ENCODE measurements at places on chromosomes 4 and X. TPM values are rescaled to one million over a fixed set of nuclear protein-coding genes. Genes with fewer than 3 reads are reported as not detected.

DNA sequence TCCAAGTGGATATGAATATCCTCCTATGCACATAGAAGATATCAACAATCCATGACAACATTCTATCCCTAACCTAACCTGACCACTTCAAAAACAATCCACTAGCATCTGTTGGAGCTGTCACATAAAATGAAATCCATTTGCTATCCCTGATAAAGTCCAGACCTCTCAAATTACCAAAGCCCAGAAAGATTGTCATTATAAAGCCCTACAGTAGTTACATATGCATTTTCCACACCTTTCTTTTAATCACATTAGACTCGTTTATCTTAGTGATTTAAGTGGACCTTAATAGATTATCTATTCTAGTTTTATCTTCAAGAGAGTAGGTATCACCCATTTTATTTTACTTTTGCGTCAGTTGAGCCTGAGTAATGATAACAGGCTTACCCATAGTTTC is 30.6 kb downstream of the LDB2 start:
- H3K27me3 ChIP-seq = no peaks in the 10 kb centered on the region
- DNase-seq = no peak
- H3K27ac ChIP-seq = no peak overlapping the region
- H3K4me3 ChIP-seq = no peak overlapping the region
- no peaks in the 10 kb centered on the region for H3K36me3 ChIP-seq

- no peak overlapping the region for H3K27ac ChIP-seq
- H3K4me3 ChIP-seq = no peak overlapping the region
- DNase-seq = no peak
- peaks cover 7% of the 10 kb centered on the region for H3K4me1 ChIP-seq
- no peaks in the 10 kb centered on the region for H3K27me3 ChIP-seq
These were observed 92.9 kb downstream of the ANK2 start for GRCh38 chr4:113142351-113142750.

- H3K36me3 ChIP-seq = no peaks in the 10 kb centered on the region
- no peak for DNase-seq
- H3K27me3 ChIP-seq = no peaks in the 10 kb centered on the region
- no peak overlapping the region for H3K4me3 ChIP-seq
- no peak overlapping the region for H3K27ac ChIP-seq
- no peaks in the 10 kb centered on the region for H3K4me1 ChIP-seq
These were observed 334.9 kb upstream of the GATB start for GRCh38 chr4:152095701-152096070.

DNA sequence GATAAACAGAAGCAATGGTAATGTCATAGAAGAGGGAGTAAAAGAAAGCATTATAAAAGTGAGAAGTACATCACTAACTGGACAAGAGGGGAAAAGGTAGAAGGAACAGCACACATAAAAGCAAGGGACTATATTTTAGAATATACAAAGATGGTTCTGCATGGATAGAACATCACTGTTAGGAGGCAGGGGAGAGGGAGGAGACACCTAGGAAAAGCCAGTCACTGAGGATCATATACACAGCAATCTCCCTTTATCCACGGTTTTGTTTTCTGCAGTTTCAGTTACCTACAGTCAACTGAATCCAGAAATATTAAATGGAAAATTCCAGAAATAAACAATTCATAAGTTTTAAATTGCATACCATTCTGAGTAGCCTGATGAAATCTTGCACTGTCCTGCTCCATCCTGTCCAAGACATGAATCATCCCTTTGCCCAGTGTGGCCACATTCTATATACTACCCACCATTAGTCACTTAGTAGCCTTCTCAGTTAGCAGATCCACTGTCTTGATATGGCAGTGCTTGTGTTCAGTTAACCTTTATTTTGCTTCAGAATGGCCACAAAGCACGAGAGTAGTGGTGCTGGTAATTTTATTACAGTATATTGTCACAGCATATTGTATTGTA is 74.2 kb downstream of the PPA2 start:
- no peak overlapping the region for H3K4me3 ChIP-seq
- no peaks in the 10 kb centered on the region for H3K4me1 ChIP-seq
- no peaks in the 10 kb centered on the region for H3K36me3 ChIP-seq
- no peak overlapping the region for H3K27ac ChIP-seq

GRCh38 chr4:171157462-171158082 is 655.6 kb upstream of the GALNTL6 start:
- no peak overlapping the region for H3K4me3 ChIP-seq
- no peaks in the 10 kb centered on the region for H3K27me3 ChIP-seq
- no peak for DNase-seq
- no peaks in the 10 kb centered on the region for H3K4me1 ChIP-seq
- H3K36me3 ChIP-seq = no peaks in the 10 kb centered on the region

- H3K27me3 ChIP-seq = no peaks in the 10 kb centered on the region
- H3K4me1 ChIP-seq = no peaks in the 10 kb centered on the region
- H3K36me3 ChIP-seq = no peaks in the 10 kb centered on the region
- H3K27ac ChIP-seq = no peak within 1 kb of the TSS
These were observed at the start of gene MAGEB1 for GRCh38 chrX:30246769-30247489. Gene MAGEB1, plus strand, starts transcription at chrX:30247146. Its CDS starts 3,348 bp downstream, at chrX:30250494.

- no peak overlapping the region for H3K27ac ChIP-seq
- no peaks in the 10 kb centered on the region for H3K27me3 ChIP-seq
- no peak for DNase-seq
- no peak overlapping the region for H3K4me3 ChIP-seq
These were observed 368.6 kb upstream of the CXorf51A start for GRCh38 chrX:147183161-147183560.

DNA sequence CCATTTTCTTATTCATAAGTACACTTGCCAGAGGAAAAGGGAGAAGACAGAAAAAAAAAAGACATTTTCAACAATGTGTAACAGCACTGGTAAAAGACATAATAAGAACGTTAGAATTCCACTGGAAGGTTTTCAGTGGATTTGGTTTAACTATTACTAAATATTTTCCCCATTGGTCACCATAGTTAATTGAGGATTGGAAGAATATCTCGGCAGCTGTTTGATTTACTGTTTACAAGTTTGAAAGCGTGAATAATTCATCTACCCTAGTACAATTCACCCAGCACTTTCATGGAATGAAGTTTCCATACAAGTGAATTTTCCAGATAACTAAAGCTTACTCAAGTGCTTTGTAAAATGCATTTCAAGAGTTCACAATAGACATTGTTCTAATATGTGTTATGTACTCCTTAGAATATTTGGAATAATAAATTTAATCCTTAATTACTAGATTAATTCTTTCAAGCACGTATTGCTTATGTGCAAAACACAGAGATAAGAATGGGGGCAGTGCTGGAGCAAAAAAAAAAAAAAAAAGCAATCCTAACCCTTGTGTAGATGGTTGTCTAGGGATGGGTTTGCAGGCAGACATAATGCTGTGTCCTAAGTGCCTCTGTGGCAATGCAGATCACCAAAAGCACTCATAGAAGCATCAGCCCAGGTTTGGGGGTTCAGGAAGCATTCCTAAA is 57.1 kb downstream of the ENPEP start:
- no peaks in the 10 kb centered on the region for H3K4me1 ChIP-seq
- H3K27ac ChIP-seq = no peak overlapping the region
- no peak overlapping the region for H3K4me3 ChIP-seq
- no peaks in the 10 kb centered on the region for H3K27me3 ChIP-seq

DNA sequence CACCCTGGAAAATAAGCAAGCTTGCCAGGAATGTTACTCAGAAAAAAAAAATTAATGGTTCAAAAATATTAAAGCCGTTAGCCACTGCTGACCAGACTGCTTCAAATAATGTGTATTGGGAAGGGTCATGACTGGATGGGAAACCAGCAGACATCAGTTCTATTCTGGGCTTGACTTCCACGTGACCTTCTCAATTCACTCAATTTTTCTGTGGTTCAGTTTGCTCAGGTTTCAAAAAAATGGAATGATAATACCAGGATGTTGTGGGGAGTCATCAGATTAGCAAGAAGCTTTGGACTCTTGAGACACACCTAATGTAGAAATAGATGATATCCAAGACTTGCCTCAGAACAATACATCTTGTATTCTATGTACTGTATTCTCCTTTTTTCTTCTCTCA is 541.9 kb upstream of the BOD1L1 start:
- H3K4me3 ChIP-seq = no peak overlapping the region
- H3K27ac ChIP-seq = no peak overlapping the region
- no peaks in the 10 kb centered on the region for H3K36me3 ChIP-seq
- DNase-seq = no peak
- no peaks in the 10 kb centered on the region for H3K4me1 ChIP-seq
- H3K27me3 ChIP-seq = no peaks in the 10 kb centered on the region

GRCh38 chrX:71492231-71493065 is 40.5 kb upstream of the OGT start:
- no peaks in the 10 kb centered on the region for H3K36me3 ChIP-seq
- peak overlapping the region; percentile 42 for H3K4me3 ChIP-seq
- H3K27ac ChIP-seq = no peak overlapping the region
- peak; percentile 43 for DNase-seq
- no peaks in the 10 kb centered on the region for H3K27me3 ChIP-seq

GRCh38 chr4:15197005-15197404 is 194.7 kb downstream of the CPEB2 start:
- no peak overlapping the region for H3K4me3 ChIP-seq
- no peaks in the 10 kb centered on the region for H3K27me3 ChIP-seq
- H3K4me1 ChIP-seq = peaks cover 2% of the 10 kb centered on the region
- no peak for DNase-seq

DNA sequence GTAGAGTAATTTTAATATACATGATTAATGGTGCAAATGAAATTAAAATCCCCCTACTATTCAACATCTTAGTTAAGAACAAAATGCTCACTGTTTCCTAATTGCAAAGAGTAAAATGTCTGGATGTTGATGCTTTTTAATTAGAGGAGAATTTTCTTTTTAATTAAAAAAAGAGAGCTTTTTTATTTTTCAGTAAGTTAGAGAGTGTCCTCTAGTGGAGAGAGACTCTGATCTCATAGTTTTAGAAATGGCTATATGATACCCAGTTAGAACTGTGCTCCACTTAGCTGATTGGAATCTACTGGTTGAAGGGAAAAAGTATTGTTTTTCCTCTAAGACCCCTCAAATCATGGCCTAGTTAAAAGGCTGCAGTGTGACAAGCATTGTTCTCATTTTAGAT is 312.0 kb upstream of the MAGEB2 start:
- DNase-seq = no peak
- H3K36me3 ChIP-seq = no peaks in the 10 kb centered on the region
- no peaks in the 10 kb centered on the region for H3K4me1 ChIP-seq
- H3K4me3 ChIP-seq = no peak overlapping the region
- H3K27me3 ChIP-seq = no peaks in the 10 kb centered on the region
- no peak overlapping the region for H3K27ac ChIP-seq

- H3K27ac ChIP-seq = no peak overlapping the region
- H3K4me3 ChIP-seq = no peak overlapping the region
- H3K36me3 ChIP-seq = no peaks in the 10 kb centered on the region
These were observed 26.4 kb downstream of the ADD1 start for GRCh38 chr4:2870082-2870481.

DNA sequence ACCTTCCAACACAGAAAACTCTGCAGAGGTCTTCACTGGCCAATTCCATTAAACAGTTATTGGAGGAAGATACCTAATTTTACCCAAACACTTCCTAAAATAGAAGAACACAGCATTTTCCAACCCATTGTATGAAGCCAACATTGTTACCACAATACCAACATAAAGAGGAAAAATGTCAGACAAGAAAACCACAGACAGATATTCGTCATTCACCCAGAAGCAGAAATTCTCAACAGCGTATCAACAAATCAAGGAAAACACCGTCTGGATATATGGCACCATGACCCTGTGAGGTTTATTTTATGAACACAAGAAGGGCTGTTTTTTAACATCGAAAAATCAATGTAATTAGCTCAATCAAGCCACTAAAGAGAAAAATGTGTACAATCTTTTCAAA is 255.6 kb downstream of the ASMT start:
- no peaks in the 10 kb centered on the region for H3K36me3 ChIP-seq
- H3K4me1 ChIP-seq = no peaks in the 10 kb centered on the region
- H3K4me3 ChIP-seq = no peak overlapping the region
- H3K27me3 ChIP-seq = no peaks in the 10 kb centered on the region
- DNase-seq = no peak

- H3K27me3 ChIP-seq = no peaks in the 10 kb centered on the region
- no peak overlapping the region for H3K4me3 ChIP-seq
- H3K36me3 ChIP-seq = no peaks in the 10 kb centered on the region
- no peaks in the 10 kb centered on the region for H3K4me1 ChIP-seq
These were observed 62.5 kb downstream of the CD40LG start for GRCh38 chrX:136710325-136710951.

- no peaks in the 10 kb centered on the region for H3K27me3 ChIP-seq
- H3K27ac ChIP-seq = no peak overlapping the region
- no peaks in the 10 kb centered on the region for H3K36me3 ChIP-seq
These were observed 24.1 kb downstream of the NAT8L start for GRCh38 chr4:2083116-2083825.

DNA sequence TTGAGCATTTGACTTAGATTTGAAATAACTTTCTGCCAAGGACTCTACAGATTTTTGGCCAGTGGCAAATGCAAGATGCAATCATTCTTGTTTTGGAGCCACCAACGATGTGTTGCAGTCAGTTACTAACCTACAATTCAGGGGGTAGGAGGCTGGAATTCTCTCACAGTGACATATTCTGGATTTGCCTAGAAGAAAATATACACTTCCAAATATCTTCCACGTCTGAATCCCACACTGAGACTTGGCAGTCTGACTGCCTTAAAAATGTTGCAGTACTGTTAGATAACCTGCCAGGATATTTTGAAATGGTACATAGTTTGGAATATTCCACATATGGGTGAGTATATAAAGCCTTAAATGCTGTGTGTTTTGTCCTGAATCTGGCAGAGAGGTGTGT is 27.6 kb upstream of the AGTR2 start:
- H3K27me3 ChIP-seq = no peaks in the 10 kb centered on the region
- no peaks in the 10 kb centered on the region for H3K4me1 ChIP-seq
- H3K4me3 ChIP-seq = no peak overlapping the region
- no peak for DNase-seq
- no peak overlapping the region for H3K27ac ChIP-seq

- no peak overlapping the region for H3K4me3 ChIP-seq
- H3K4me1 ChIP-seq = no peaks in the 10 kb centered on the region
- no peak overlapping the region for H3K27ac ChIP-seq
- H3K27me3 ChIP-seq = no peaks in the 10 kb centered on the region
- no peaks in the 10 kb centered on the region for H3K36me3 ChIP-seq
These were observed 32.2 kb downstream of the GPAT3 start for GRCh38 chr4:83568062-83568461.

DNA sequence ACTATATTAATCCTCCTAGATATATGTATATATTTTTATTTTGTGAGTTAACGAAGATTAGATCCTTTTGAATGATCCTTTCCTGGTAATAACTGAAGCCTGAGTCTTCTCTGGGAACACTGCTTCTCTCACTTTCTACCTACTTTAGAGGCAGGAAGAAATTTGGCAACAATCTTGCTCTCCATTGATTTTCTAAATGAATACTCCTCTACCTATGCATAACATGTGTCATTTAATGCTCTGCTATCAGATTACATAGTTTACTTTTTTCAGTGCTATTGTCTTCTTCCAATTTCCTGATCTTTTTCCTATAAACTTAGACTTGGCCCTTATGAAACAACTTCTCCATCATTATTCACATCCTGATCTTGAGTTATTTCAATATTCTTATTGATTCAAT is 60.4 kb upstream of the PDHA2 start:
- no peak overlapping the region for H3K4me3 ChIP-seq
- no peaks in the 10 kb centered on the region for H3K36me3 ChIP-seq
- H3K27me3 ChIP-seq = no peaks in the 10 kb centered on the region
- no peak overlapping the region for H3K27ac ChIP-seq

STAP1 gene
- total RNA-seq = not detected

LINC00632 gene
- 21.8 TPM for total RNA-seq

HTRA3 gene
- 64.7 TPM for total RNA-seq

AFP gene
- total RNA-seq = 2.8 TPM

NOP14 gene
- total RNA-seq = 13.6 TPM

GPR173 gene
- 2.9 TPM for total RNA-seq

PDGFC gene
- 25.3 TPM for total RNA-seq

TKTL2 gene
- not detected for total RNA-seq

PRRG1 gene
- total RNA-seq = 8.3 TPM

Measured in ovary (tissue), 10 donors.